CD4-positive, alpha-beta T cell treated with Interleukin-10 for 1 hour (primary cell): ENCODE measurements at places on chromosomes 7 and 10.

DNA sequence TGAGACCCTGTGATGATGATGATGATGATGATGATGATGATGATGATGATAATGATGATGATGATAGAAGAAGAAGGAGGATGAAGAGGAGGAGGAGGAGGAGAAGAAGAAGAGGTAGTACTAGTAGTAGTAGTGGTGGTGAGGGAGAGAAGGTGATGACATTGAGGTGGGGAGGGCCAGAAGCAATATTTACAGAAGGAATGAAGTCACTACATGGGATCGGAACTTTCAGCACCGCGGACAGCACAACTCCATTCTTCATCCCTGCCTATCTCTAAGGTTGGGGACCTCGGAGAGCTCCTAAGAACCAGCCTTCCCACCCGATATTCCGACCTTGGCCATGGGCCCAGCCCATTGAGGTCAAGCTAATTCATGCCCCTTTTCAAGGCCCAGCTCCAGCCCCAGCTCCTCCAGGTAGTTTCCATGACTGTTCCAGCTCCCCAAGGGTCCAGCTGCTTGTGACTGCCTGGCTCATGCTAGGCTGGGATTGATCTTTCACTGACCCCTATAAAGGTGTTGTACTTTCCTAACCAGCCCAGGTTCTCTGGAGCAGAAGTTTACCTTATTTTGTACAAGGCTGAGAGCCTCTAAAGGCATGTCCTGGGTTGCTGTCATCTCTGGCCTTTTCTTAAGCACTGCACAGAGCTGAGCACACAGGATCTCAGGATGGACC lies 10.3 kb downstream of the CRHR2 start:
- peak; percentile 4 for DNase-seq

GRCh38 chr10:108789919-108790318 lies 1133.4 kb downstream of the XPNPEP1 start:
- no peak for DNase-seq

- no peak for DNase-seq
These were observed 6.9 kb upstream of the ELFN1 start for GRCh38 chr7:1663223-1663622.

- DNase-seq, result no peak
These were observed 411.9 kb upstream of the KLF6 start for GRCh38 chr10:4196771-4197390.

GRCh38 chr10:126580873-126581647 lies 89.4 kb downstream of the C10orf90 start:
- no peak for DNase-seq
